ENCODE measurements at places on chromosomes 11 and 22.

GRCh38 chr11:6297831-6298230 is 22.5 kb downstream of the CAVIN3 start:
- DNase-seq, result no peak

GRCh38 chr11:24900960-24901549 is 404.2 kb downstream of the LUZP2 start:
- DNase-seq, result no peak

DNA sequence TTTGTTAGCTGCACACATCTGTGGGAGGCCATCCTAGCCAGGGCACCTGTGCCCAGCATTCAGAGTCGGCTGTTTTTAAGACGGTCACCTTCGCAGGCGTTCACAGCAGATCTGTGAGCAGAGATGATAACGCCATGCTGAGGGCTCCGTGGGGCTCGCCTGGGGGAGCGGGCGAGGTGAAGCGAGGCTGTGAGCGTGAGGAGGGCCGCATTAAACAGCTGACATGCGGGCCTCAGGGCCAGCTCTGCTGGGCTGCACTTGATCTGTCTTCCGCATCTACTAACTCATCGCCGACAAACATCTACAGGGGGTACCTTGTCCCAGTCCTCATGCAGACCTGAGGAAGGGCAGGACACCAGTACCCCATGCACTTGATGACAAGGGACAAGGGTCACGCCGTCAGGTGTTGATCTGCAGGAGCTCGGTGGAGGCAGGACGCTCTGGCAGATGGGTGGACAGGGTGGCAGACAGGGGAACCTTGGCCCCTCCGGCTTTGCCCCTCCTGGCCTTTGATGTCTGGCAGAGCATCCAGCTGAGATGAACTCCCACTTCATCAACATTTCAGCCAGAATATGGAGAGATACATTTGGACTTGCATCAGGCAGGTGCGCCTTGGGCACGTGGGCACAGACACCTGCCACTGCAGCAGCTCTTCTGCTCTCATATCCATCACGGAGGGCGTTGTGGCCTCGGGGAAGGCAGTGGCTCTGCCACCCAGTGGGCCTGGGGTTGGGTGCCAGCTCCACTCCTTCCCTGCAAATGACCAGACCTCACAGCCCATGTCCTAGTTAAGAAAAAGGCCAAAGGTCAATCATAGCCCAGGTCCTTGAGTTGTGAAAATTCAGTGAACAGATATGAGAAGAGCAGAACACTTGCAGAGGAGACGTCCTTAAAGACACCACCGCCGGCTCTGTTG is 822.9 kb downstream of the BRD1 start:
- DNase-seq, result no peak

DNA sequence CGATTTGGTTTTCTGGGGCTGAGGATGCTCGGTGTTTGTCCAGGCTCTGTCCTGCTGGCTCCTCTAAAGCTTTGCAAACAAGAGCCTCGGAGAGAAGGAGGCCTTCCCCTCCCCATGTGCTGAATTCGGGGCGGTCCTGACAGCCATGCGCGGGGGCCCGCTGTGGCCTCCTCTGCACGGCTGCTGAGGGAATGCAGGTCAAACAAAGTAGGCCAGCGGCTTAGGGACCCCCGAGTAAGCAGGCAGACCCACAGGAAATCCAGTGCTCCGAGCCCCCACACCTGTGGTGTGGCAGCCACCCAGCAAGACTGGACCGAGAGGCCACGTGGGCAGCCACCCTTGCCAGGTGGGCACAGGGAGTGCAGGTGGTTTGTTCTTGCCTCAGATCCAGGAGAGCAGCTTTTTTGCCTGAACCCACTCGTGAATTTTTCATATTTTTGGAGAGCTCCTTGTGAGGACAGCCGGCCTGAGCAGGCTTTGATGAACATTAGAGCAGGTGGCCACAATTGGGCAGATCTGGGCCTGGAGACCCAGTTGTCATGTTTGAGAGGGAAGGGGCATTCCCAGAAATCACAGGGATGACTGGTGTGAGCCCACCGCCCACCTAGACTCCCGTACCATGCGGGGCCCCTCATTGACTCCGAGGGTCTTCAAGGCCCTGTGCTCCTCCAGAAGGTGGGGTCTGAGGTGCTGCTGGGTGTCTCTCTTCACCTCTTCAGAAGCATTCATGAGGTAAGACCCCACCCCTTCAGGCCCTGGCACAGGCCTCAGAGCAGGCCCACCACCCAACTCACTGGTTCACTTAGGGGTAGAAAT is 43.0 kb upstream of the KCNQ1OT1 start:
- no peak for DNase-seq

GRCh38 chr11:30653606-30654005 is 67.5 kb upstream of the MPPED2 start:
- no peak for DNase-seq

GRCh38 chr11:113533425-113533698 is 58.2 kb upstream of the DRD2 start:
- DNase-seq, result no peak

DNA sequence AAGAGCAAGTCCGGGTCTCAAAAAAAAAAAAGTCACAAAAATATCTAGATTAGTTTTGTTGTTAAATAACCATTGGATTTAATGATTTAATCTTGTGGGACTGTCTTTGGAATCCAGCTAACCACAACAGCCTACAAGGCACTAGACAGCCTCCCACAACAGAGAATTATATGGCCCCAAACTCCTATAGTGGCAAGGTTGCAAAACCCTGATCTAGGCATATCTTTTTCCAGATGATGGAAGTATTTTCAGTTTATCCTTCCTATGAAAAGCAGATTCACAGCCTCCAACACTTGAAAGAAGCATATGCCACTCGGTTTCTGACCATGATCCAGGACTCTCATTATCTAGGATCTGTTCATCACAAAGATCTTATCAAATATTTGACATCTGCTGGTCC is 5.4 kb upstream of the C11orf87 start:
- DNase-seq, result no peak

DNA sequence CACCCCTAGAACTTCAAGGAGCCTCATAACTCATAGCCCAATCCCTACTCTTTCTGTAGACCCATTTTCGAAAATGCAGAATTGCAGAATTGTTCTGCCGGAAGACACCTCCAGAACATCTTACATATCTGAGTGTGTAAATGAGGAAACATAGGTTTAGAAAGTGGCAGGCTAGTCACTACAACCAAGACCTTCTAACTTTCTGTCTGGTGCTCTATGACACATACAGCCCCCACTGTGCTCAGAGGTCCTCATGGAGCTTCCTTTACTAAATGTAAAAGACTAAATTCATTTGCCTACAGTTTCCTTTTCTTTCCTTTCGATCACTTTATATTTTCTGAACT is 132.1 kb upstream of the DDI1 start:
- no peak for DNase-seq

GRCh38 chr11:120031612-120032600 is 106.0 kb downstream of the TRIM29 start:
- DNase-seq, result no peak

DNA sequence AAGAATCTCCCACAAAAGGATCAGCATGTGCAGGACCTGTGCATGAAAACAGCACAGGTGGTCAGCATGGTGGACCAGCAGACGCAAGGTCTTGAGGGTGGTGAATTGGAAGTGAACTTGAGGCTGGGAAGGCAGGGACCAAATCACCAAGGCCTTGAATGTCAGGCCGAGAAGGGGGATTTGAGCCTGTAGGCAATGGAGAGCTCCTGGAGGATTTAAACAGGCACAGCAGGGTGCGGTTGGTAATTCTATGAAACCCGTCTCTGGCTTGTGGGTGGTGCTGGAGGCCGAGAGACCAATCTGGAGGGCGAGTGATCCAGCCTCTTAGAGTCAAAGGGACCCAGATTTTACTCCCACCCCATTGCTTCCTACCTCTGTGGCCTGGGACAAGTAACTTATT is 2.4 kb downstream of the TSKU start:
- DNase-seq, result no peak
